Activated CD4-positive, alpha-beta T cell treated with anti-CD3 and anti-CD28 coated beads, Interleukin-2, amount 10 ng/mL, durations not matched to agents 7 days and 5 days (primary cell): ENCODE measurements at places on chromosomes 7 and 10. TPM values are rescaled to one million over a fixed set of nuclear protein-coding genes. Genes with fewer than 3 reads are reported as not detected.

The PDCD11 gene
- 43.4 TPM for total RNA-seq

The TYW1 gene
- 15.4 TPM for total RNA-seq

The PRSS2 gene
- total RNA-seq = not detected

The SMKR1 gene
- total RNA-seq = 1.7 TPM

- H3K27me3 ChIP-seq = no peaks in the 10 kb centered on the region
- H3K4me1 ChIP-seq = peaks cover 55% of the 10 kb centered on the region
- H3K36me3 ChIP-seq = peaks cover 69% of the 10 kb centered on the region
- H3K4me3 ChIP-seq = no peak overlapping the region
Measured at GRCh38 chr7:100884736-100885439, 4.6 kb downstream of the UFSP1 start.

DNA sequence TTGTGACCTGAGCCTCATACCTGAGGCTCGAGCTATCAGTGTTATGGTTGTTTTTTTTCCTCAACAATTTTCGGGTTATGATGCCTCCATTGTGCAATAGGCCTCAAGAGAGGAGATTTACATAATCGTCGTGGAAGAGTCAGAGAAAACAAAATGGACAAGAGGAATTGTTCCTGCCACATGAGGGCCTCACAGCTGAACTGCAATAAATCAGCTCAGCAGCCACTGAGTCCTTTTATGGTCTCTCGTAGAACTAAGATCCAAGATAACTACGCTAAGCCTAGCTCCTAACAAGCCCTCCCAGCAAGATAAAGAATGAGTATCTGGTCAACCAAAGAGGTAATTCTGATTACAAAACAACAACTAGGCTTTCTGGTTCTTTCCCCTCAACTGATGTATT lies 336.8 kb downstream of the WDR11 start:
- no peak overlapping the region for H3K27ac ChIP-seq
- H3K4me1 ChIP-seq = no peaks in the 10 kb centered on the region
- no peaks in the 10 kb centered on the region for H3K27me3 ChIP-seq
- no peak overlapping the region for H3K4me3 ChIP-seq

DNA sequence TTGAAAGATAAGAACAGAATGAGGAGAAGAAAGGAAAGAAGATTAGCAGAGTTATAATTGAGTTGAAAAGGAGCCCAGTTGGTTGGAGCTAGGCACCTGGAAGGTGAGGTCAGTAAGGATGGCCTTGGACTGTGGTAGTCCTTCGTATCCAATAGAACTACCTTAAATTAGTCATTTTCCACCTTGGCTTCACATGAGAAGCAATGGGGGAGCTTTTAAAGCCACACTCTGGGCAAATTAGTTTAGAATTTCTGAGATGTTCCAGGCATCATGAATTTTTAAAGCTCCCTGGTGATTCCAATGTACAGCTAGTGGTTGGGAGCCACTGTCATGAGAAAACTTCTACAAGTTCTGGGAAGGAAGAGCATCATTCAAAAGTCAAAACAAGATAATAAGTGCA lies 27.3 kb upstream of the CYP3A5 start:
- H3K36me3 ChIP-seq = no peaks in the 10 kb centered on the region
- DNase-seq = no peak
- no peaks in the 10 kb centered on the region for H3K4me1 ChIP-seq
- H3K27ac ChIP-seq = no peak overlapping the region

DNA sequence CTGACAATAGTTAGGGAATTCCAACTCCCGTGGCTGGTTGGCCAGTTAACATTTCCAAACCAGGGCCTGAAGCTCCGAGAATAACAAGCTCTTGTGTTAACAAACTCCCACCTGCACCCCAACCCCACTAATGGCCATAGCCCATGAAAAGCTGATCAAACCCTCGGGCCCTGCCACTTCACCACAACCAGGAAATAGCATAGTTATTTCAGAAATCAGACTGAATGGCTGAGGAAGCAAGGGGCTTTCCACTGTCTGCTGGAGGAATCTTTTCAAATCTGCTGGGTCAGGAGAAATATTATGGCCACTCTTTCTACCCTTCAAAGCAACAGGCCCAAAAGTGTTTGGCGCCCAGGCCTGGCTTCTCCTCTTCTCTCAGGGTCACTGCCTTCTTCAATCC lies 145.6 kb downstream of the GLCCI1 start:
- DNase-seq = no peak
- peaks cover 52% of the 10 kb centered on the region for H3K4me1 ChIP-seq
- H3K4me3 ChIP-seq = no peak overlapping the region
- peak overlapping the region; percentile 28 for H3K27ac ChIP-seq

DNA sequence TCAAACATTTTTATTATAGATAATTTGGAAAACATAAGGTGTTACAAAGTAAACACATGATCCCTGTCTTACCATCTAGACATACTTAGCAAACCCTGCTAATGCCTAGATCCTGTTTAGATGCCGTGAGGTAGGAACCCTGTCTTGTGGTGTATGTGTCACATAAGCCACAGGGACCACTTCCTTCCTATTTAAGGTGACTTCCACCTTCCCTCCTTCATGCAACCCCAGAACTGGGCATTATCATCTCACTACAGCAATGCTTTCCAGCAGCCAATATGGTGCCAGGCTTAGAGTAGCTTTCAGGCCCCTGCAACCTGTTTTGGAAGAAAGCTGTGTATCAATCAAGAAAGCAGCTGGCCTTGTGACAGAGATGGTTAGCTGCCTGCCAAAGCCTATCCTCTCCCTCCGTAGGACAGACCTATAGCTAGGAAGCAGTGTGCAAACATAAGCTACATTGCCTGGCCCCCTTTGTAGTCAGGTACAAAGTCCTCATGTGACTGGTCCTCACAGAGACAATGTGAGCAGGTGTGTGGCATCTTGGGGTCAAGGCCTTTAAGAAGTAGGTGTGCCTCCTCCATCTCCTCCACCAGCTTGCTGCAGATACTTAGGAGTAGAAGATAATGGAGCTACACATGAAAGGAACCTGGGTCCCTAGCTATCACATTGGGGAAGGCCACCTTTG lies 146.8 kb downstream of the SPAG6 start:
- peak overlapping the region; percentile 27 for H3K27ac ChIP-seq
- H3K36me3 ChIP-seq = peaks cover 3% of the 10 kb centered on the region
- no peak overlapping the region for H3K4me3 ChIP-seq
- DNase-seq = peak; percentile 67
- H3K27me3 ChIP-seq = peaks cover 18% of the 10 kb centered on the region
